ENCODE measurements at places on chromosomes 5 and 9.

DNA sequence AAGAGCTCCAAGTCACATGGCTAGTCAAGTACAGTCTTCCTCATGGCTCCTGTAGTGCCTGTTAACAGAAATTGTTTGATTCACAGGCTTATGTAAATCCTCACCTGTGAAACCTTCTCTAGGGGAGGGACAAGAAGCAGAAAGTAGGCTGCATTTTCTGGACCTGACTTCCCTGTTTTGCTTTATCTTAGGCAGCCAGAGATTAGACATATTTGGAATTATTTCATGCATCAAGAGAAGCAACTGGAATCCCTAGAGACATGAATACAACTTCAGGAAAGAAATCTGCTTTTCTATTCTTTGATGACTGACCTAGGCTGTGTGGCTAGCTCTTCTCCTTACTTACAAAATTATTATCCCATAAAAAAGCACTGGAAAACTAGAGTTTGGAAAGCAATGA is 52.3 kb downstream of the CAST start:
- DNase-seq = no peak

- DNase-seq = no peak
Measured at GRCh38 chr5:52743970-52744369, 43.7 kb upstream of the ITGA1 start.

- DNase-seq = peak; percentile 87
Measured at GRCh38 chr9:135583688-135584011, 22.1 kb downstream of the PAEP start.

DNA sequence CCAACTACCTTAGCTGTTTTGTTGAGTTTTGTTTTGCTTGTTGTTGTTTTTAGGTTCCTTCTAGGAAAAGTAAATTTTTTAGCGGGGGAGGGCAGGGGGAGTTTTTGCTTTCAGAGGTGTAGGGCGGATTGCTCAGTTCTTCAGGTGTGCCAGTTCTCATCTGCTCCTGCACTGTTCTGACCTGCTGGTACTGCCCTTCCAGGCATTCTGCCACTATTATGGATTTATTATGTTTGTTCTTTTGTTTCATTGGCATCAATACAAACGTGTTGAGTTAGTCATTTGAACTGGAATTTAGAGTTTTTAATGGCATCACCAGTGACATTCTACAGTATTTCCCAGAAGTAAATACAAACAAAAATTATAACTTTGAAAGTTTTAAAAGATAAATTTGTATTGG is 26.0 kb downstream of the ERCC6L2 start:
- DNase-seq = no peak

GRCh38 chr9:130732136-130732535 is 38.6 kb downstream of the EXOSC2 start:
- DNase-seq = no peak

GRCh38 chr5:176491101-176491502 is 42.9 kb downstream of the FAF2 start:
- no peak for DNase-seq

GRCh38 chr5:136631186-136631585 is 265.8 kb upstream of the TRPC7 start:
- DNase-seq = no peak

DNA sequence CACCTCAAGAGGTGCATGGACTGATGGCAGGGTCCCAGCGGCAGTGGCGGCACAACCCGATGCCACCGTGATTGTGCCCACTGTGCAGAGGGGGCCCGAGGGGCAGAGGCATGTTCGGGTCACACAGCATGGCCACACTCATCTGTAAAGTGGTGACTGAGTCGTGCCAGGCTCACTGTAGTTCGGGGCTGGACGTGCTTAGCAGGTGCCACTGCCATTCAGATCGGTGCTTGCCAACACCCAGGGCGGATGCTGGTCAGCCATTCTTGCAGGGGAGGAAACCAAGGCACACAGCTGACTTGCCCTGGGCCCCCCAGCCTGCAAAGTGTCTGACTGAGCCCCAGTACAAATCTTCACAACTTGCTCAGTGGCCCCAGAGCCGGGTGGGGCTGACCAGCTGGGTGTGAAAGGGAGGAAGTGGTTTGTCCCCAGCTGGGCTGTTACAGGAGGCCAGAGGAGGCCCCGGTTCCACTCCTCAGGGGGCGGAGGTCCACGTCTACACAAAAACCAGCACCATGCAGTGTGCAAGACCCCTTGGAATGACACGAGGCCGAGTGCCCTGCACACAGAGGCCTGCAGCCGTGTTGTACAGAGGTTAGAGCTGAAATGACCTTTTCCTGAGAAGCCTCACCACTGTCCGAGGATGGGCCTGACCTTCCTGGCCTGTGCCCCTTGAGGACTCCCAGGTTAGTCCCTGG is 17.9 kb downstream of the FGD3 start:
- DNase-seq = peak; percentile 87

- no peak for DNase-seq
Measured at GRCh38 chr5:153187503-153187902, 303.0 kb upstream of the GRIA1 start.

DNA sequence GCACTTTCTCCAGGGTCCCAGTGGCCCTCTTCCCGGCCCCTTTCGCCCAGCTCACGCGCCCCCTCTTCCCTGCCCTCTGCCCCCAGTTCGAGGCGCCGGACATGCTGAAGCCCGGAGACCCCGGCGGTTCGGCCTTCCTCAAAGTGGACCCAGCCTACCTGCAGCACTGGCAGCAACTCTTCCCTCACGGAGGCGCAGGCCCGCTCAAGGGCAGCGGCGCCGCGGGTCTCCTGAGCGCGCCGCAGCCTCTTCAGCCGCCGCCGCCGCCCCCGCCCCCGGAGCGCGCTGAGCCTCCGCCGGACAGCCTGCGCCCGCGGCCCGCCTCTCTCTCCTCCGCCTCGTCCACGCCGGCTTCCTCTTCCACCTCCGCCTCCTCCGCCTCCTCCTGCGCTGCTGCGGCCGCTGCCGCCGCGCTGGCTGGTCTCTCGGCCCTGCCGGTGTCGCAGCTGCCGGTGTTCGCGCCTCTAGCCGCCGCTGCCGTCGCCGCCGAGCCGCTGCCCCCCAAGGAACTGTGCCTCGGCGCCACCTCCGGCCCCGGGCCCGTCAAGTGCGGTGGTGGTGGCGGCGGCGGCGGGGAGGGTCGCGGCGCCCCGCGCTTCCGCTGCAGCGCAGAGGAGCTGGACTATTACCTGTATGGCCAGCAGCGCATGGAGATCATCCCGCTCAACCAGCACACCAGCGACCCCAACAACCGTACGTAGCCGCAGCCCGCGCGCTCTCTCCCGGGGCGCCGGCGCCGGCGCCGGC is 1.0 kb downstream of the PRDM6 start:
- no peak for DNase-seq

- no peak for DNase-seq
Measured at GRCh38 chr9:35981699-35982098, 23.7 kb upstream of the OR2S2 start.

DNA sequence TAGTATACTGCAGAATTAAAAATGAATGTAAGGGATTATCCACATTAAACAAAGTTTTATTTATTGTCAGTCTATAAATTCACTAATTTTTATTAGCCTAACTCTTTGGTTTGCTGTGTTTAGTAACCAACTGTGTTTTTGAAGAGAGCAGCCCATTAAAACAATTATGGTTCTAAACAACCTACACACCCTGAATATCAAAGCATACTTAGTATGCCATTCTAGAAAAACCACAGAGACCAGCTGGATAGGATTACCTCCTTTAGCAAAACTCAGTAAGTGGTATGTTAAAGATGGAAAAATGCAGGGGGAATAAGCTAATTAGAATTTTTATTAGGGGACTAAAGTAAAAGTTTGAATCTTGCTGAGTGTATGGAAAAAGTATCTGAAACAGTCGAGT is 1981.7 kb upstream of the NUDT12 start:
- DNase-seq = no peak

- peak; percentile 83 for DNase-seq
Measured at GRCh38 chr5:10652151-10652550, 88.3 kb downstream of the ANKRD33B start.

All from mesenteric fat pad (tissue), 1 donor.